Fibroblast of skin of left biceps (primary cell): ENCODE measurements at places on chromosomes 4 and X.

GRCh38 chr4:112978691-112979472, 70.6 kb upstream of the ANK2 start:
- DNase-seq, result no peak

DNA sequence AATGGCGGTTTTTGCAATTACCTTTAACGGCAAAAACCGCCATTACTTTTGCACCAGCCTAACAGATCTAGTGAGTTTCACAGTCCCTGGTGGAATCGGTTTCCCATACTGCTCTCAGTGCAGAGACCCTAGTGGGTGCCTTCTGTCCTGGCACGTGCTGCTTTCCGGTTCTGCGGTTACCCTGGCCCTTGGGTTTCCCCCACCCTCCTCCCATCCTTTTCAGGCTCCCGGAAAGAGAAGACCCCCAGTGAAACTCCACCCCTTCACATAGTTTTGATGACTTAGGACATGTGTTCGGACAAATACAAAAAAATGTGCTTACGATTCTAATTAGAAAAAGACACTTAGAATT, 36.9 kb downstream of the NLGN3 start:
- DNase-seq, result no peak

DNA sequence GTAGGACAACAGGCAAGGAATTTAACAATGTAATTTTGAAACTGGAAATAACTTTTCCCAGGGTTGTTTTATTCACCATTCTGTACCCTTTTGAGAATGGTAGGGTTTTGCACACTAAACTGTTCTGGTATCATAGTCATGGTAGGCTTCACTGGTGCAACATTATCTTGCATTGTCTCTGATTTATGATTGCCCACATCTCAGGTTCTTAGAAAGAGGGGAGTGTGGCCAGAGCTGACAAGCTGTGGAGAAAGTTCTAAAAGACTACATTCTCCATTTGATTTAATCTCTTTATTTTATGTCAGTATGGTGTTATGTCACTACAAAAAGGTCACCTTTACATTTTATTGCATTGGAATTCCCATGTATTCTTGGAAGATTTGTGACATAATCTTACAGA, 447.3 kb downstream of the GRIA2 start:
- no peak for DNase-seq

- DNase-seq, result no peak
Measured at GRCh38 chrX:39650768-39651347, 446.9 kb downstream of the BCOR start.

- no peak for DNase-seq
Measured at GRCh38 chr4:69750346-69750745, 10.1 kb downstream of the SULT1B1 start.

DNA sequence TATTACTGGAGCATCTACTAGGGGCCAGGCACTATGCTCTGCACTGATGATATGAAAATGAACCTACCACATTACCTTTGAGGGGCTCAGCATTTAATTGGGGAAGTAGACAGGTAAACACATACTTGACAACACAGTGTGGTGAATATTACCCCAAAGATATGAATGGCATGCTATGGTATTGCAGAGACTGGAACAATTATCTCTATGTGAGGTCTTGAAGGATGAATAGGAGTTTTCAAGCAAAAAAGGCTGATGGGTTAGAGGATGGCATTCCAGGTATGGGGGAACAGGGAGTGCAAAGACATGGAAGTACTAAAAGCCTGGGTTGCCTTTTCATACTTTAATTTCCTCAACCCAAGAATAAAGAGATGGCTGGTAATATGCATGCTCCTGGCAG, 59.1 kb upstream of the CAPN6 start:
- DNase-seq, result no peak

- DNase-seq, result no peak
Measured at GRCh38 chr4:44632733-44633132, 18.7 kb downstream of the YIPF7 start.

DNA sequence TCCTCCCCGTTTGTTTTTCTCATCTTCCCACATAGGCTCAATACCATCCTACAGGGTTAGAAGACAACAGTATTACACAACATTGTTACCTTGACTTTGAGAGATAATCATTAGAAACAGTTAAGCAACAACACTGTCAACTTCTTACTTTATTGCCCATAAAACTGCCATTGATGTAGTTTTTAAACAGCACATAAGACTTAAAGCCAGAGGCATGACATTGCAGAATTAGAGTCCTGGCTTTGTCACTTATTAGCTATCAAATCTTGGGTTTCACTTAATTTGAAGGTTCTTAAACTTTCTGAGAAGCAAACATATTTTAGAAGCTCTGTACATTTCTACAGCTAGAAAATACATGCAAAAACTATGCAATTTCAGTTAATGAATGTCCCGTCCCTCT, 41.8 kb downstream of the EIF4E start:
- DNase-seq, result no peak
